ENCODE measurements at places on chromosomes 13 and 19.

- peak; percentile 10 for DNase-seq
These were observed 39.5 kb downstream of the DHRS12 start for GRCh38 chr13:51764184-51765141.

- DNase-seq, result no peak
These were observed 11.9 kb downstream of the EFNB2 start for GRCh38 chr13:106523576-106523975.

DNA sequence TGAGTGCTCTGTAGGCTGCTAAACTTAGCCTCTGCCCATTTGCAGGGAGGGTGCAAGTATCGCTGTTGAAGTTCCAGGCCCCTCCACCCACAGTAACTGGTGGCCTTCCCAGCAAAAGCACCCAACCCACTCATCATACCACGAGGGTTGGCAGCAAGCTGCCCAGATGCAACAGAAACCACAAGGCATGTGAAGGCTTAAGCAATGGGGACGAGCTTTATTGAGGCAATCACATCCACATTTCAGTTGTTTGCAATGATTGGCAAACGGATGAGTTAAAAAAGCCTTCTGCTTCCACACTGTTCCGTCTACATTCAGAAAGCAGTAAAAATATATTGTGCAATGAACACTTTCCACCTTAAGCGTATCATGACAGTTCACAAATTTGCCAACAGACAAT, 10.3 kb downstream of the GJB6 start:
- DNase-seq, result no peak

DNA sequence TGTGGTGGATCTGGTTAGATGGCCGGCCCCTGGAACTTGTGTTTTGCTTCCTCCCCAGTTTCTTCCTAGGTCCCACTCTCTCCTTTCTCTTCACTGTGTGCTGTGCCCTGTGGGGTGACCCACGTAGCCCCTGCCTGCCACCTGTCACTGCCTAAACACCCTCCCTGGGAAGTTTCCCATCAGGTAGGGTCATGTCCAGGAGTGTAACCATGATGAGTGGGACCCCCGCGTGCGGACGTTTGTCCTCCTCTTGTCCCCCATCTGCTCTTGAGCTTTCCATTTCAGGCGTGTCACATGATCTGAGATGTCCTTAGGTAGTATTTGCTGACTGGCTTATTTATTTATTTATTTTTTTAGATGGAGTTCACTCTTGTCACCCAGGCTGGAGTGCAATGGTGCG, 61.3 kb downstream of the ARHGEF7 start:
- no peak for DNase-seq

- no peak for DNase-seq
These were observed 13.2 kb downstream of the FUZ start for GRCh38 chr19:49799798-49800376.

- DNase-seq, result no peak
These were observed 1.7 kb downstream of the FPR1 start for GRCh38 chr19:51749979-51750378.

- no peak for DNase-seq
These were observed 5.0 kb downstream of the TLE5 start for GRCh38 chr19:3057275-3057714.

DNA sequence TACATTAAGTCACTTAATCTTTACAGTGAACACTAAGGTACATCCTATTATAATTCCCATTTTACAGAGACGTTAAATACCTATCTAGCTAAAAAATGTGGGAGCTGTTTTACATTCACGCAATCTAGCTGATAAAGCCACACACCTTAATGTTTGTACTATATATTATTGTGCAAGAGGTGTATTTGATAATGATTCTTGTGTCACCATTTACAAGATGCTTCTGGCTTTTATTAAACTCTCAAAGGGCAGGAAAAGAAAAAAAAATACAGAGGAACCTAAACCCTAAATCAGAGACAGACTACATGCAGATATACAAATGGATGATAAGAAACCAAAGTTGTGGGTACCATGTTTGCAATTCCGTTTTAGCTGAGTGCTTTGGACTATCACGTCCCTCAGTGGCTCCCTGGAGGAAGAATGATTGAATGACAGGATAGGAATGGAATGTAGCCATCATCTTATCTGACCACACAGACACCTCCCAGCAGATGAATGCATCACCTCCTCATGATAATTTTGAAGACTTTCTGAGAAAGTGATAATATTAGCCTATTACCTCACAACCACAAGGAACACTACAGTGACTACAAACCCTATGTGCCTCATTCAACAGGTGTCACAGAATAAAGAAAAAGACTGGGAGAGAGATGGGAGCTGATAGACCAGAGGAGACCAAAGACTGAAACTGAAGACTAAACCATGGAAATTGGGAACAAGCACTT, 230.5 kb upstream of the SERP2 start:
- no peak for DNase-seq

DNA sequence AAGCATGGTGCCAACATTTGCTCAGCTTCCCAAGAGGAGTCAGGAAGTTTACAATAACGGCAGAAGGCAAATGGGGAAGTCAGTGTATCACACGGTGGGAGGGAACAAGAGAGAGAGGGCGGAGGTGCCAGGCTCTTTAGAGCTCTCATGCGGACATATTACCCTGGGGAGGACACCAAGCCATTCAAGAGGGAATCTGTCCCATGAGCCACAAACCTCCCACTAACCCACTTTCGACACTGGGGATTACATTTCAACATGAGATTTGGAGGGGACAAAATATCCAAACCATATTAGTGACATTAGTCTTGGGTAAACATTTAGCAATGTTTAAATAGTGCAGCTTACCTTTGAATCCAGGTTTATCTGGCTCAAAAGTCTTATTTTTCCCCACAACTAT, 69.9 kb downstream of the SLAIN1 start:
- no peak for DNase-seq

DNA sequence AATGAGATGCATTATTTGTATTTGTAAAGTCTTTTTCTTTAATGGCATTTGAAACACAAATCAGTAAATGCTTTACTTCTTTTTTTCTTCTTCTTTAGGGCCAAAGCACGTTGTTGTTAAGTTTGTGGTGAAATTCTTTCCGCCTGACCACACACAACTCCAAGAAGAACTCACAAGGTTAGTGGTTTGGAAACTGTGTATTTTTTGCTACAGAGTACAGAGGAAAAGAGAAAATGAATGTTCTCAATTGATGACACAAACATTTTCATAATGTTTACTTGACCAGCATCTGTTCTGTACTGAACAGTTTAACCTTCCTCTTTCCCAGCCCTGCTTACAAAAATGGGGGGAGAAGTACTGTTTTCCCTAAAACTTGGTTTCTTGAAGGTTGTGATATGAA, 190.9 kb upstream of the RNF113B start:
- no peak for DNase-seq

- DNase-seq, result no peak
These were observed 419.3 kb upstream of the GPC6 start for GRCh38 chr13:92807353-92807752.

GRCh38 chr19:2490659-2491058, 14.7 kb downstream of the GADD45B start:
- no peak for DNase-seq

- no peak for DNase-seq
These were observed 704.7 kb downstream of the DIAPH3 start for GRCh38 chr13:59458908-59459579.

- no peak for DNase-seq
These were observed 624.4 kb upstream of the ARGLU1 start for GRCh38 chr13:107192289-107192688.

DNA sequence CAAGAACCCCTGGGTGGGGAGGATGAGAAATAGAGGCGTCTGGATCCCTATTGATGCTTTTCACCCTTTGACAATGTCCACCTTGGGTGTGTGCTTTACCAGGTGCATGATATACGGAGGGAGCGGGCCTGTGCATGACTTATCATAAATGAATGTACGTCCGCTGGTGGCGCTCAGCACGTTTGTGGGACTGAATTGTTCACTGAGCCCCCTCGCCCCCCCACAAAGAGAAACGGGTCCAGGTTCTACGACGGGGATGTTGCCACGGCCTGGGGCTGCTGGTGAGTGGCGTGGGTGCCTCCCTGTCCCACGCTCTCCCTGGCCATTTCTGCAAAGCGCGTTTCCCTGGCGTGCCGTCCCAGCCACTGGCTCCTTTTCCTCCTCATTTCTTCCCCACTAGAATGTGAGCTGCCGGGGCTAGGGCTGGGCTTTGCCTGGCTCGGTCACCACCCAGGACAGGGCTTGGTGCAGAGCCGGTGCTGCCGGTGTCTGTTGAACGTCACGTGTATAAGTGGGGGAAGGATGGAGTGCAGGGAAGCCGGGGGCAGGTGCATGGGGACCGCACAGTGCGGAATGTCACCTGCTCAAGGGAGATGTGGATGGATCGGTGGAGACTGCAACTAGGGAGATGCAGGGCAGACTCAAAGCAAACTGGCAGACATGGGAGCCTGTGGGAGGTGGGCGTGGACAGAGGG, 21.6 kb downstream of the LRRC4B start:
- no peak for DNase-seq

DNA sequence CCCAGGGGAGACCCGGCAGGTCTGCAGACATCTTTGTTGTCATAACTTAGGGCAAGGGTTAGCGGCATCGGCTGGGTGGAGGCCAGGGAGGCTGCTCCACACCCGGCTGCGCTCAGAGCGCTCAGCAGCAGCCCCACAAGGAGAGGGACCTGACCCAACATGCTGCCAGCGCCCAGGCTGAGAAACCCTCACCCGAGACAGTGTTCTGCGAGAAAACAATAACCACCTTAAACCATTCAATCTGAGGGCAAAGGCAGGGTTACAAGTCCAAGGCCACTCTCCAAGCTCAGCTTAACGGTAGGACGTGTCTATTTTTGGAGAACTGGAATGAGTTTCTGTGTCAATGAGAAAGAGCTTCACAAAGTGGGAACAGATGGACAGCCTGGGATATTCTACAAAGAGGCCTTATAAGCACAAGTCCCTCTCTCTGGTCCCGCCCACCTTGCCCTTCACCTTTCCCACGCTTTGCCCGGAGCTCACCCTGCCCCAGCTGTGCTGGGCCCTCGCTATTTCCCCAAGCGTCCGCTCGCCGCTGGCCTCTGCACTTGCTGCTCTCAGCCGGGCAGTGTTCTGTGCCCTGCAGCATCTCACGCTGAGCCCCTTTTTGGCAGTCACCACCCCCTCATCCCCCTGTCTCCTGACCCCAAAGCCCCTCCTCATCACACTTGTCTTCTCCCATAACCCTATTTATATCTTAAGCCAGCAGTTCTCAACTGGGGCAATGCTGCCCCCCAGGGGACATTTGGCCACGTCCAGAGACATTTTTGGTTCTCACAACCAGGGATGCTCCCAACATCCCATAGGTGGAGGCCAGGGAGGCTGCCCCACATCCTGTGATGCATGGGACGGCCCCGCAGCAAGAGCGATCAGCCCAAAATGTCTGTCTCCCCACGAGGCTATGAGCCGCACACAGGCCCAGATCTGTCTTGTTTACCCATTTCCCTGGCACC, 17.6 kb downstream of the PPP1R12C start:
- DNase-seq, result no peak

DNA sequence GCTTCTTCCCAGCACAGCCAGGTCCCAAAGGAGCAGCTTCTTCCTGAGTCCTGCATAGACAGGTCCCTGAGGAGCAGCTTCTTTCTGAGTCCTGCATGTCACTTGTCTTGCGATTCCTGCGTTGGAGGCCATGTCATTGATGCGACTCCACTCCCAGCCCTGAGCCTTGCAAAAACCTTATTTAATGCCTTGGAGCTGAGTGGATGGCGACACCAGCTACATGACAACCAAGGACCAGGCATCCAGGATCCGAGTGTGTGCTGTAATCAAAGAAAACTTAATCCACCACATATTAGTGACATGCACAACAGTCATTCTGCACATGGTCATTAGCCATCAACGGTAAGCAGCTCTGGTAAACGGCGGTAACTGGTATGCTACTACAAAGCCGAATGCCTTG, 315.8 kb downstream of the TEX29 start:
- no peak for DNase-seq

- DNase-seq, result no peak
These were observed 11.6 kb downstream of the ZNF160 start for GRCh38 chr19:53091413-53092254.

GRCh38 chr13:41365631-41366030, 54.6 kb downstream of the NAA16 start:
- no peak for DNase-seq

DNA sequence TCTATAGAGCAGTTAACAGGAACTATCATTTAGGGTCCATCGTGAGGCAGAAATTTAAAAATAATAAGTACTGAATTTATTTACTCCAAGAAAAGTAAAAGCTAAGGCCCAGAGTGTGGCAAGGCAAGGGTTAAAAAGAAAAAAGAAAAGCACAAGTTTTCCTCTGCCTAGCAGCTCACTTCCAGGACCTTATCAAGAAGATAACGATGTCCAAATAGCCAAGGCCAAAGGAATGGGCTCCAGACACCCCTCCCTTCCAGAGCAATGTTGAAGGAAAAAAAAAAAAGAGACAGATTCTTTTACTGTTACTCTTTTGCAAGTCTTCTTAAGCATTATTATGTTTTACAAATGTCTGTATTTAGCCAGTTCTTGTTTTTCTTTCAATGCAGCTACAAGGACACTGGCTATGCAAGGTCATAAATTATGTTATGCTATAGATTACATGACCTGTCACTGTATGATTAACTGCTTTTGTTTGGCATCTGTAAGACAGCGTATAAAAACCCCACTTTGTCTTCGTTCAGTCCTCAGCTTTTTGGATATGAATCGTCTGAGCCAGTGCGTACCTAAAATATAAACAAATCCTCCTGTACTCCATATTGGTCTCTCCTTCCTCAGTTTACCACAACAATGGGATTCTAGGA, 2.9 kb upstream of the ZNF700 start:
- no peak for DNase-seq

DNA sequence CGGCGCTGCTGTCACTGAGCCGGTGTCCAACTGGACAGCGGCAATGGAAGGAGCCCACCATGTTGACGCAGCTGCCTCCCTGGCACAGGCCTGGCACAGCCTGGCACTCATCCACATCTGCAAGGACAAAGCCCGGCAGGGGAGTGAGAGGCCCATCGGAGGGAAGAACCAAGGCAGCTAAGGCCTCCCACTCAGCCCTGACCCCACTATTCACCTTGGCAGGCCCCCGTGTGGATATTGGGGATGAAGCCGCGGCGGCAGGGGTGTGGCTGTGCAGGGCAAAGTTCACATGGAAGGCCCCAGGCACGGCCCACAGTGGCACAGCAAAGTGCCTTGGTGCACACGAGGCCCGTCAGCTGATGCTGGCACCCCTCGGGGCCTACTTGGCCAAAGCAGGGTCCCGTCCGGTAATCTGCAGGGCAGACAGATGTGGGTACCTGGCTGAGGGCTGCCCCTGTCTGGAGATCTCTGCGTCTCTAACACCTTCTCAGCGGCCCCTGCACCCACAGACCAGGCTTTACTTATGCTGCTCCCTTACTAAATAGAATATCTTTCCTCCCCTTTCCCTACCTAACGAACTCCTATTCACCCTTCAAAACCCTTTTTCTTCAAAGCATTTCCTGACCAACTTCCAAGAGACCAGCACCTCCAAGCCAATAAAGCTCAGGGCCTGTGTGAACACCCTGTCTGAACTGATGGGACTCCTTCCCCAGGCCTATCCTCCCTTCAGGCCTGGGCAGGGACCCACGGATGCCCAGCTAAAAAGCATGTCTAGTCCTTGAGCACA, 7.5 kb downstream of the FBN3 start:
- DNase-seq, result no peak

- DNase-seq, result no peak
These were observed 2.3 kb downstream of the EEF2 start for GRCh38 chr19:3982701-3983541.
